ENCODE measurements at places on chromosomes 5 and 9. TPM values are rescaled to one million over a fixed set of nuclear protein-coding genes. Genes with fewer than 3 reads are reported as not detected.

- DNase-seq: no peak
Measured at GRCh38 chr9:77010527-77010926, 8.9 kb upstream of the FOXB2 start.

GRCh38 chr9:109450346-109450745, 47.8 kb downstream of the PTPN3 start:
- DNase-seq: no peak

DNA sequence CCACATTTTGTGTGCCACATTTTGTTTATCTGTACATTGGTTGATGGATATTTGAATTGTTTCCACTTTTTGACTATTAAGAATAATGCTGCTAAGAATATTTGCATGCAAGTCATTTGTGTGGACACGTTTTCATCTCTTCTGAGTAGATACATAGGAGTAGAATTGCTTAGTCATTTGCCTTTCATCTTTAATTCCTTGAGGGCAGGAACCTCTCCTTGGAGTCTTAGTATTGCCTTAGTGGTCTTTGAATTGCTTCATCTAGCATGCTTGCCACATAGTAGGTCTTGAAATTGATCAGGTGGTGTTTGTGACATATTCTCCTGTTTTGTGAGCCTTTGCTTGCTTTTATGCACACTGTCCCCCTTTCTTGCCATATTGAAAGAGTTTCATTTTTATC, 128.5 kb downstream of the NR3C1 start:
- DNase-seq: no peak

DNA sequence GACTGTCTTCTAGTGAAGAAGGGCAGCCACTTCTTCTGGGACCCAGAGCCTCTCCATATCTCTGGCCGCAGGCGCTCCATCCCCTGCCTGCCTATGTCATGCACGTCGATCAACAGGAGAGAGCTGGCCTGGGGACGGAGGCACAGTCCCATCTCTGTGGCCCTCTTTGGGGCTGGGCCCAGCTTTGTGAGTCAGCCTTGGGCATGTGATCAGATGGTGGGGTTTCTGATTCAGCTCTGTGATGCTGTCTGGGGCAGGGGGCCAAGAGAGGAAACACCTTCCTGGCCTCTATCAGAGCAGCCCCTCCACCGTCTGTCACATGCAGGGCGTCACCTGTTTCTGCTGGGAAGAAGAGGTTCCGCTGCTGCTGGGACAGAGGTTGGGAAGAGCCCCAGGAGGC, 72.6 kb downstream of the MVB12B start:
- no peak for DNase-seq

GRCh38 chr5:90949469-90950358, 391.1 kb downstream of the ADGRV1 start:
- DNase-seq: no peak

DNA sequence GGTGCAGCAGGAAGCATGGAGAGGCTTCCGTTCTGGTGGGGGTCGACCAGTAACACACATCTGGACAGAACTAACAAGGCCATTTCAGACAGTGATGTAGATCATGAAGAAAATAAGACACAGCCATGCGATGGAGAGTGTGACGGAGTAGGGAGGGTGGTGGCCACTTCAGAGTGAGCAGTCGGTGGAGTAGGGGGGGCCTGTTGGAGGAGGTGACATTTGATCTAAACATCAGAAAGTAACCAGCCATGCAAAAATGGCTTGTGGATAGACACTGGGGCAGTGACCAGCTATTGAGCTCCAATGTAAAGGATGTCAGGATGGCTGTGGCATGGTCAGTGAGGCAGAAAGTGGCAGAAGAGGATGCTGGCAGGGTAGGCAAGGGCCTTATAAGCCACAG, 65.9 kb downstream of the PPARGC1B start:
- DNase-seq: no peak

DNA sequence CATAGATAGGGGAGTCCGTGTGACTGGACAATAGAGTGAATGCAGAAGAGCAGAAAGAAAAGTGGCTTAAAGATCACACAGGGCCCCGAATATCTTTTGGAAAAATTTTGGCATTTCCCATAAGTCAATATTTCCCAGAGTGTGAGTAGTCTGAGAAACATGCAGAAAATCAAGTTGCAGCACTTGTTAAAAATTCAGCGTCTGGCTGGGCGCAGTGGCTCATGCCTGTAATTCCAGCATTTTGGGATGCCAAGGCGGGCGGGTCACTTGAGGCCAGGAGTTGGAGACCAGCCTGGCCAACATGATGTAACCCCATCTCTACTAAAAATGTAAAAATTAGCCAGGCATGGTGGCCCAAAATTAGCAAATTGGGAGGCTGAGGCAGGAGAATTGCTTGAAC, 227.0 kb downstream of the DRD1 start:
- peak; percentile 55 for DNase-seq

GRCh38 chr9:121607434-121608167, 43.8 kb upstream of the DAB2IP start:
- peak; percentile 79 for DNase-seq

GRCh38 chr9:109682227-109682626, 97.8 kb upstream of the PALM2AKAP2 start:
- no peak for DNase-seq

- no peak for DNase-seq
Measured at GRCh38 chr5:125560476-125561225, 814.2 kb upstream of the ZNF608 start.

DNA sequence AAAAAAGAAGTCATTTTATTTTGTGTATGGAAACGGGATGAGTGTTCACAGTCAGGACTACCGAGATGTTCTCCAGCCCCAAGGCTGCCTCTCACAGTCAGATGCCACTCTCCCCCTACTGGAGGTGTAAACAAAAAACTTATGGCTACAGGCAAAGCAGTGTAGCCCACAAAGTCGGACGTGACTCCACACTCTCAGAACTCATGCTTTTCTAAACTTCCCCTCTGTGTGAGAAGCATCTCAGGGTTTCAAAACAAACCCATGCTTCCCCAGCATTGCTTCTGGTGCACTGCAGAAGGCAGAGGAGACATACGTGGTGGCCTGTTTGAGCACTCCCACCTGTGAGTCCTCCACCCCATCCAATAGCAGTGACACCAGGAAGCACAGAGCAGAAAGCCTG, 580.3 kb downstream of the BNC2 start:
- no peak for DNase-seq

DNA sequence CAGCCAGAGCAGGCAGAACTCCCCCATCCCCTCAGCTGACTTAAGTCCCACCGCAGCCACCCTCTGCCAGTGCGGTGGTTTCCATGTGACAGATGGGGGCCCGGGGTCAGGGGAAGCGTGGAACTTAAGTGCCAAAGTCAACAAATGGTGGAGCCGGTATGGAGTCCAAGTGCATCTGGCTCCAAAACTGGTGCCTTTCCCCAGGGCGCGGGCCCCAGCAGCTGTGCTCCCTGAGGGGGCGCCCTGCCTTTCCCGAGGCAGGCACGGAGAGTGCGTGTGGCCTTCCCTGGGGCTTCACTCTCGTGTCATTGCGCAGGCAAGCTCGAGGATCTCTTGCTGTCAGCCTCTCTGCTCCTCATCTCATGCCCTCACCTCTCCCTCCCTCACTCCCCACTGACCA, 33.8 kb downstream of the SLC46A2 start:
- no peak for DNase-seq

DNA sequence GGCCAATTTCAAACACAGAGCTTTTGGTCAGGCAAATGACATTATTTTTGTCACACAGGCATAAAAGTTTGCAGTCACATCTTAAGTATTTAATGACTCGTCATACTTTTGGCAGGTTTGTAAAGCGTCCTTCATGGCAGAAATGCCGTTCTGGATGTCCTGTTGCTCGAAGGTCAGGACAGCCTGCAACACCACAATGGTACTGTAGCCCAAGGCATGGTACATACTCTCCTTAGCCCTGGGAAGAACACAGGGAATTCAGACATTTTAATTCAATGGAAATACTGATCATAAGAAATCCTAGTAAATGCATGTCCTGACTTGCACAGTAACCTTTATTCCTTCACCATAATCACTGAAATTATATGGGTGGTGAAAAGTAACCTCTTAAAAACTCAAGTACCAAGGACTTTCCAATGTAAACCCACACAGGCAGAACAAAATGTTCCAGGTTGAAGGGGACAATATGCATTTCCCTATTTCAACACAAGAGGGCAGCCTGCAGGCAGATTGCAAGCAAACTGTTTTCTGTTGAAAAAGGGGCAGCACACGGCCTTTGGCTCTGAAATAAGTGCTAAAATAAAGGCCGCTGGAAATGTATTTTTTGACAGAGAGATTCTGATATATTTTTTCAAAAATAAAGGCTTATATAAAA, 95.7 kb downstream of the TTC39B start:
- no peak for DNase-seq

GRCh38 chr9:68832101-68832500, 127.1 kb downstream of the PIP5K1B start:
- DNase-seq: no peak

- DNase-seq: no peak
Measured at GRCh38 chr9:106958955-106959657, 96.1 kb downstream of the ZNF462 start.

GRCh38 chr9:35108461-35108860, 5.5 kb upstream of the STOML2 start:
- no peak for DNase-seq

- no peak for DNase-seq
Measured at GRCh38 chr5:32785611-32786254, 74.6 kb downstream of the NPR3 start.

Gene C9orf153
- total RNA-seq: 0.22 TPM

Gene LHX2
- total RNA-seq: not detected

Gene CDH9
- total RNA-seq: not detected

Gene ZDHHC21
- total RNA-seq: 4.8 TPM

Gene CNTNAP3
- total RNA-seq: 10.1 TPM

Gene ANKRD18B
- not detected for total RNA-seq

Gene CD14
- total RNA-seq: 37.7 TPM

Gene PROB1
- 50.3 TPM for total RNA-seq

Measured in Right ventricle myocardium superior (tissue), 1 donor.